ENCODE measurements at places on chromosomes 12 and 14. TPM values are rescaled to one million over a fixed set of nuclear protein-coding genes. Genes with fewer than 3 reads are reported as not detected.

GRCh38 chr14:55684956-55685584 is 105.1 kb downstream of the KTN1 start:
- DNase-seq, result no peak

DNA sequence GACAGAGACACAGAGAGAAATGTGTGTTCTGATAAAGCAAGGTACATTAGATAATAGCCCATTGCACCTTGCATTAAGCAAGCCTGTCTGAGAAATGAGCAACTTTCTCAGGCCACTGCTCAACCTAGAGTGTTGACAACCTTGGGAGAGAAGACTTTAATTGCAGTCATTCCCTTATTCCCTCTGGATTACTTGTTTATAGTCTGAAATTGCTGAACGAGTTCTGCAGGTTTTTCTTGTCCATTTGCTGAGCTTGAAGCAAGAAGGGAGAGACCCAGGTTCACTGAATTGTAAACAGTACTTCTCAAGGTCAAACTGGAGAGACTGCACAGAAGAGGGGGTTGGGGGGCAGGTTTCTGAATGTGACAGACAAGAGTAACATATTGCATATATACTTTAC is 159.4 kb upstream of the PLEKHG7 start:
- no peak for DNase-seq

GRCh38 chr14:88835661-88836060 is 11.2 kb downstream of the TTC8 start:
- DNase-seq, result no peak

- no peak for DNase-seq
Measured at GRCh38 chr12:10705655-10706054, 17.5 kb downstream of the YBX3 start.

- DNase-seq, result no peak
Measured at GRCh38 chr12:75505706-75506312, 5.6 kb downstream of the KRR1 start.

The EIF2S3B gene
- total RNA-seq, result 13.3 TPM

The ATN1 gene
- total RNA-seq, result 11.4 TPM
